ENCODE measurements at places on chromosomes 6 and 20. TPM values are rescaled to one million over a fixed set of nuclear protein-coding genes. Genes with fewer than 3 reads are reported as not detected.

Gene FAXC
- 7.4 TPM for total RNA-seq

Gene SNAI1
- total RNA-seq = 9.1 TPM

Gene GNMT
- total RNA-seq = 0.68 TPM

Gene ZNF76
- 13.5 TPM for total RNA-seq

Gene E2F1
- 2.3 TPM for total RNA-seq

Gene LRFN2
- total RNA-seq = 0.32 TPM

Gene FNDC11
- total RNA-seq = 0.20 TPM

Gene XKR7
- total RNA-seq = 0.36 TPM

Gene PGK2
- not detected for total RNA-seq

Gene LY6G6C
- 0.66 TPM for total RNA-seq

Gene HDGFL1
- total RNA-seq = not detected

Gene HUS1B
- total RNA-seq = 1.3 TPM

Gene OR14J1
- not detected for total RNA-seq

Gene SLC32A1
- not detected for total RNA-seq

Gene MACROD2
- total RNA-seq = 2.4 TPM

Gene LRRC73
- 0.31 TPM for total RNA-seq

Gene CAGE1
- 0.30 TPM for total RNA-seq

All from astrocyte (in vitro differentiated cells and primary cell).